ENCODE measurements at places on chromosomes 16 and 17.

DNA sequence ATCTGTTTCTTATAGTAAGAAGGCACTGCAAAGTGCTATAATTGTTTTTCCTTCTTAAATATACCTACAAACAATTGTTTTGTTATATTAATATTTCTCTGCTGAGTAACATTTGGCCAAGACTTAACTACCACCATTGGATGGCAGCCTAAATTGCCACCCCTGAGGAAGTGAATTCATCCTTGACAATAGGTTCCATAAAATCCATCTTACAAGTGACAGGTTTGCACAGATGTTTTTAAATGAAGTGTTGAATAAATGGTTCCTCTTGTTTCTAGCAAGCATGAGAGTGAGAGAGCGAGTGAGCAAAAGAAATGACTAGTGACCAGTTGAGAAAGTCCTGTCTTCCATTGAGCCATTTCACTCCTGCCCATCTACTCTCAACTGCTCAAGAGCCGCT, 8.3 kb upstream of the MPHOSPH6 start:
- no peak for DNase-seq

GRCh38 chr16:52165961-52166360, 381.0 kb downstream of the TOX3 start:
- no peak for DNase-seq

GRCh38 chr16:29117631-29118030, 132.8 kb downstream of the LAT start:
- DNase-seq: no peak

- no peak for DNase-seq
Observed at GRCh38 chr16:88533381-88533917, 36.8 kb upstream of the ZC3H18 start.

GRCh38 chr16:85698935-85699558, 10.3 kb upstream of the GINS2 start:
- DNase-seq: no peak

DNA sequence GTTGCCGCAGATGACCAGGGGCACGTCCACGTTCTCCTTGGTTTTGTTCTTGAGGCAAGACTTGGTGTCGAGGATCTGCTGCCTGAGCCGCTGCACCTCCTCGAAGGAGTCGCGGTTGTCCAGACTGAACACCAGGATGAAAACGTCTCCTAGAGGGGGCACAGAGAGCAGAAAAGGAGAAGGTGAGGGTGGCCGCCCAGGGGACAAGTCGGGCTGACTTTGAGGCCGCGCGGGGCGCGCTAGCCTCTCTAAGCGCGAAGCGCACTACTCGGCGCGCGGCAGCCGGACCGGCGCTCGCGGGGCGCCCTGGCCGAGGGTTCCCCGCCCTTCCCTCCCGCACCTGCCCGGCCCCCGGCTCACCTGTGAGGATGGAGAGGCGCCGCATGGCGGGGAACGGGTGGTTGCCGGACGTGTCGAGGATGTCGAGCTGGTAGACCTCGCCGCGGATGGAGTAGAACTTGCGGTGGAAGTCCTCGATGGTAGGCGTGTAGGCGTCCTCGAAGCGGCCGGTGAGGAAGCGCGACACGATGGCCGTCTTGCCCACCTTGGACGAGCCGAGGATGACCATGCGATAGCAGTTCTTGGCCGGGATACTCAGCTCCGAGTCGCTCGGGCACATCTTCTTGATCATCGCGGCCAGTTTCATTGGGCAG, 533 bp downstream of the RASD1 start:
- no peak for DNase-seq

DNA sequence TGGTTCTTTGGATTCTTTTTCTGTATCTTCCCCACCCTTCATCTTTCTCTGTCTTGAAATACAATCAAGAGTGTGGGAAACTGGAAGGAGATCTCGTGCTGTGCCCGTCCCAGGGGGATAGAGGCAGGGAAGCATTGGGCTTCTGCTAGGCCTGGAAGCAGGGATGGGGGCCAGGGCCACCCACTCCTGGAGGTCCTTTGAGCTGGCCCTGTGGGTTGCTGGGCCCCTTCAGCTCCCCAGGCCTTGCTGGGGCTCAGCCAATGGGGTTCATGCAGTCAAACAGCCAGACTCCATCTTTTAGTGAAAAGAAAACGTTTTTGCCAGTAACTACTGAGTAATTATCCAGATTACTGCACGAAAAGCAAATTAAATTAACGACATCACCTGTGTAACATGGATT, 67.8 kb downstream of the CCDC182 start:
- no peak for DNase-seq

DNA sequence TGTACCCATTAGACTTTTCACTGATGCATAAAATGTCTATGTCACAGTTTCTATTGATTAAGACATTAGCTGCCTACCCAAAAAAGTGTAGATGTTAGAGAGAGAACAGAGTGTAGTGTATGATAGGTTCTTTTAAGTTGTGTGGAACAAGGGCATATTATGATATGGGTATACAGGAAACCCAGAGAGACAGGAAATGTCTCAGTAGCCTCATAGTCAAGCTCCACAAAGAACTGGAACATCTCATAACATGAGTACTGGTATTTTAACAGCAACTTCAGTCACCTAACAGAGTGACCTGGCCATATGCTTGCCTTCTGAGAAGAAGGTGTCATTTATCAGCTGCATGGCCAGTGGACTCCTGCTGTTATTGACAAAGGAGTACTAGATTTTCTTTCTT, 128.1 kb downstream of the RGS9 start:
- DNase-seq: no peak

GRCh38 chr16:13613165-13613564, 306.8 kb upstream of the ERCC4 start:
- DNase-seq: no peak

DNA sequence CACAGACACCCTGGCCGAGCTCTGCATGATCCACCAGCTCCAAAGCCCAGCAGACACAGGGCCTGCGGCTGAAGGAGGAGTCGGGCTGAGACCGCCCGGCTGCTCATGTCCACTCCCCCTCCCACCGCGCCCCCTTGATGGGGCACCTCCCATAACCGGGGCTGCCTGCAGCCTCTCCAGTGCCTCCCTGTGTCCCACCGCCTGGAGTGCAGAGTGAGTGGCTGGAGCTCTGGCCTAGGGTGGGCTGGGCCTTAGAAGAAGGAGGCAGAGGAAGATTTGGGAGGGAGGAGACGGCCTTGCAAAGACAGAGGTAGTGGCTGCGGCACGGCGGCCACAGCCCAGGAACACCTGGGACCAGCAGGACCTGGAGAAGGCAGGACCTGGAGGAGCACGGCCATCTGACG, 4.0 kb downstream of the CBFA2T3 start:
- no peak for DNase-seq

GRCh38 chr16:81276323-81276722, 37.8 kb downstream of the BCO1 start:
- DNase-seq: no peak

DNA sequence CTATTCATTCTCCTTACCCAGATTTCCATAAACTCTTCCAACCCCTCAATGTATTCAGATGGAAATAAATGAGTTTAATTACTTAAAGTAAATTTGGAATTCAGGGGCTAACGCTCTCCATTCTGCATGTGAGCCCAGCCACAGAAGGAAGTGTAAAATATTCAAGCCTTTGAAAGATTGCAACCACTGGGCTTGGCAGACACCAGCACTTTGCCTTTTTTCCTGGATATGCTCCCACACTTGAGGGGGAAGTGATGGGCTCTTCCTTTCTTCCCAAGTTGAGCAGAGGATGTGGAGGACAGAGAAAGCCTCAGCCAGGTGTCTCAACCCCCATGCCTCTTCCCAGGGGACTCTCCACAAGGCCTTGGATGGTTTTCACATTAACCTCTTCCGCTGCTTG, 825.1 kb upstream of the EEF2KMT start:
- no peak for DNase-seq

GRCh38 chr17:54901230-54901822, 674 bp downstream of the TOM1L1 start:
- peak; percentile 53 for DNase-seq

- DNase-seq: no peak
Observed at GRCh38 chr17:82524540-82524939, 5.0 kb downstream of the FOXK2 start.
